Caudate nucleus (tissue), 63 donors: ENCODE measurements at places on chromosomes 3 and 15.

GRCh38 chr3:41330465-41330864 is 131.2 kb downstream of the CTNNB1 start:
- no peak for DNase-seq

DNA sequence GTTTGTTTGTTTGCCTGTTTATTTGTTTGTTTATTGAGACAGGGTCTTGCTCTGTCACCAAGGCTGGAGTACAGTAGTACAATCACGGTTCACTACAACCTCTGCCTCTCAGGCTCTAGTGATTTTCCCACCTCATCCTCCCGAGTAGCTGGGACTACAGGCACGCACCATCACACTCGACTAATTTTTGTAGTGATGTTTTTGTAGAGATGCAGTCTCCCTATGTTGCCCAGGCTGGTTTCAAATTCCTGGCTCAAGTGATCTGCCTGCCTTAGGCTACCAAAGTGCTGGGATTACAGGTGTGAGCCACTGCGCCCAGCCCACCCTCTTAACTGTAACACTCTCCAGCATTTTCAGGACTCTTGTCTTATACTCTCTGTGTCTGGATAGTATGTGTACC is 26.7 kb downstream of the PLD1 start:
- DNase-seq: no peak

GRCh38 chr3:143633816-143634215 is 214.5 kb downstream of the SLC9A9 start:
- DNase-seq: no peak

GRCh38 chr3:5202222-5202621 is 14.7 kb downstream of the EDEM1 start:
- DNase-seq: no peak

DNA sequence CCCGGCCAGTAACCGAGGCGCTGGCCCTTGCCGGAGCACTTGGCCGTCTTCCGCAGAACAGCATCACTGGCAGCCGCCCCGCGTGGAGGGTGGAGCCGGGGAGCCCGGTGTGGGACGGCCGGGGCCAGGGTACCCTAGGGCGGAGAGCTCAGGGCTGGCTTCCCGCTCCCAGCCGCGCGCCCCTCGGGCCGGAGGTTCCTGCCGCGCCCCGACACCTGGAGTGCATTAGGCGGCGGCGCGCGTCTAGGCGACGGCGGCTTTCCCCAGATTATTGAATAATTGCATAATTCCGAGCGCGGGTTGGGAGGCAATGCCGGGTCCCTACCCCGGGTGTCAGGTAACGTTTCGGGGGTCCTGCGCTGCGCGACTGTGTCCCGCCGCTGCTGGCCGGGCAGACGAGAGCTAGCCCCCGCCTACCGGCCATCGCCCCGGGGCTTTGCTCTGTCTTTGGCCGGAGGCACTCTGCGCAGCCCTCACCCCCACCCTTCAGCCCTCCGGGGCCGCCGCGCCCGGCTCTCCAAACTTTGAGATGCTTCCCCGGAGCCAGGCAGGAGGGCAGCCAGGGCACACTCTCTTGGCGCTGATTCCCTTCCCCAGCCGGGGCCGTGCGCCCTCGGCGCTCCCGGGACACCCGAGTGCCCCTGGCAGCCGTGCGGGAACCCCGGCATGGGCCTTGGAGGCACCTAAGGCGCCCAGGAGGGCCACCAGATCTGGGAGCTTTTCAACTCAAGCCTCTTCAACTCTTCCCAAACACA is 749 bp downstream of the ITGA11 start:
- no peak for DNase-seq
